ENCODE measurements at places on chromosomes 16 and 17. TPM values are rescaled to one million over a fixed set of nuclear protein-coding genes. Genes with fewer than 3 reads are reported as not detected.
A peak's percentile ranks its signal among the peaks of the same experiment; 100 is the strongest.

Gene NOG
- total RNA-seq, result 0.13 TPM

Gene BCL6B
- total RNA-seq, result 2.8 TPM

Gene TEX19
- total RNA-seq, result not detected

Gene KRTAP9-4
- total RNA-seq, result not detected

GRCh38 chr17:16255481-16255921, 38.5 kb downstream of the PIGL start:
- peak; percentile 65 for DNase-seq
- H3K36me3 ChIP-seq, result no peaks in the 10 kb centered on the region
- H3K4me1 ChIP-seq, result no peaks in the 10 kb centered on the region
- H3K4me3 ChIP-seq, result no peak overlapping the region

Gene FOXF1
- 0.69 TPM for total RNA-seq

Gene DPEP3
- 0.09 TPM for total RNA-seq

DNA sequence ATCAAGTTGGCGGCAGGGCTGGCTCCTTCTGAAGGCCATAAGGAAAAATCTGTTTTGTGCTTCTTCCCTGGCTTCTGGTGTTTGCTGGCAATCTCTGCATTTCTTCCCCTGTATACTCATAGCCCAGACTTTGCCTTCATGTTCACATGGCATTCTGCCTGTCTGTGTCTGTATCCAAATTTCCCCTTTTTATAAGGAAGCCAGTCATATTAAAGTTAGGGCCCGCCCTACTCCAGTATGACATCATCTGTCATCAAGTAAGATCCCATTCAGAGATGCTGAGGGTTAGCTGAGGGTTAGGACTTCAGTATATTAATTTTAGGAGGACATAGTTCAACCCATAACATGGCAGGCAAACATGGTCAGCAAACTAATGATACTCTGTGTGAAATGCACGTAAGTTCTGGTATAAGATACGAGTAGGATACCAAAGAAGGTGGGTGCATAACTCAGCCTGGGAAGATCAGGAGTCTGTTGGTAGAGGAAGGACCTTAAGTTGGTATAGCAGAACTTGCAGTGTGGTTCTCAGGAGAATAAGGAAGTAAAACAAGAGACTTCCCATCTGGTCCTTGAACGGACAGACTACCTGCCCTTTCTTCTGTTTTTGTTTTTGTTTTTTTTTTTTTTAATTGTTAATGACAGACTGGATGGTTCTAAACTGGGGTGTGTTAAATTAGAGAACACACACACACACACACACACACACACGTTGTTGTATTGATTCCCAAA, 13.9 kb downstream of the MAP2K6 start:
- peaks cover 17% of the 10 kb centered on the region for H3K4me1 ChIP-seq
- H3K4me3 ChIP-seq, result no peak overlapping the region
- DNase-seq, result no peak
- H3K27me3 ChIP-seq, result no peaks in the 10 kb centered on the region

DNA sequence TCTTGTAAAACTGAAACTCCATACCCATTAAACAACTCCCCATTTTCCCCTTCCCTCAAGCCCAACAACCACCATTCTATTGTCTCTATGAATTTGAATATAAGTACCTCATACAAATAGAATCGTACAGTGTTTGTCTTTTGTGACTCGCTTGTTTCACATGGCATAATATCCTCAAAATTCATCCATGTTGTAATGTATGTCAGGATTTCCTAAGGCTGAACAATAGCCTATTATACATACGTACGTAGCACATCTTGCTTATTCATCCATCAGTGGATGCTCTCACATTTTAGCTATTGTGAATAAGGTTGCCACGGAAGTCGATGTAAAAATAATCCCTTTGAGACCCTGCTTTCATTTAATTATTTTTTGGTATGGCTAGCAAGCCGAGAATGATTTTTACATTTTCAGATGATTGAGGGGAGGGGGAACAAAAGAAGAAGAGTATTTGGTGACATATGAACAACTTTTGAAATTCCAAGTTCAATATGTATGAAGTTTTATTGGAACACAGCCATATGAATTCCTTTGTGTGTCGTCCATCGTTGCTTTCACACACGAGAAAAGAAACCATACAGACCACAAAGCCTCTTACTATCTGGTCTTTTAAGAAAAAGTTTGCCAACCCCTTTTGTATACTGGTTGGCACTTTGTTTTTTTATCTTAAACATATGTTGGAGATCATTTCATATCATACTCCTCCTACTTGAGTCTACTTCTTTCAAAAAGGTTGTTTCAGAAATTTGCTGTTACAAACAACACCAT, 371.2 kb downstream of the NPIPA8 start:
- no peak overlapping the region for H3K27ac ChIP-seq
- no peak overlapping the region for H3K4me3 ChIP-seq
- H3K4me1 ChIP-seq, result no peaks in the 10 kb centered on the region
- H3K27me3 ChIP-seq, result no peaks in the 10 kb centered on the region
- H3K36me3 ChIP-seq, result no peaks in the 10 kb centered on the region

- H3K27me3 ChIP-seq, result no peaks in the 10 kb centered on the region
- H3K27ac ChIP-seq, result peak overlapping the region; percentile 19
- H3K4me1 ChIP-seq, result peaks cover 24% of the 10 kb centered on the region
- peaks cover 22% of the 10 kb centered on the region for H3K36me3 ChIP-seq
Measured at GRCh38 chr16:57260294-57260929, 15.4 kb downstream of the ARL2BP start.

GRCh38 chr16:74573622-74574021, 33.3 kb downstream of the GLG1 start:
- peaks cover 36% of the 10 kb centered on the region for H3K4me1 ChIP-seq
- H3K36me3 ChIP-seq, result no peaks in the 10 kb centered on the region
- DNase-seq, result no peak
- H3K4me3 ChIP-seq, result no peak overlapping the region
- H3K27ac ChIP-seq, result no peak overlapping the region
- H3K27me3 ChIP-seq, result no peaks in the 10 kb centered on the region

Gene MT1X
- total RNA-seq, result 427 TPM

DNA sequence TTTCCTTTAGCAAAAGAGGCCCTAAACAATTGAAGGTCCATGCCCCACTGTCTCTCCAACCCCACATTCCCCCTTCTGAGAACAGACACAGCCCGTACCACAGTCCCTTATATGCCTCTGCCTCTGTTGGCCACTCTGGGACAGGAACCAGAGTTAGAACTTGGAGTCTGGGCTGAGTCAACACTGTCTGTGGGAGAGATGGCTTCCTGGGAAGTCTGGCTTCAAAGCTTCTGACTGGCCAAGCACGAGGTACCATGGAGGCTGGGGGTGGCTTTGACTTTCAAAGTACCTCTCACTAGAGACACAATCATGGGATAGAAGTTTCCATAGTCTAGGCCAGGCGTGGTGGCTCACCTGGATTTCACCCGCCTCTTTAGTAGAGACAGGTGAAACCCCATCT, 14.9 kb upstream of the SPOP start:
- H3K27ac ChIP-seq, result no peak overlapping the region
- no peaks in the 10 kb centered on the region for H3K36me3 ChIP-seq
- no peaks in the 10 kb centered on the region for H3K4me1 ChIP-seq
- H3K27me3 ChIP-seq, result no peaks in the 10 kb centered on the region
- H3K4me3 ChIP-seq, result no peak overlapping the region
- no peak for DNase-seq

DNA sequence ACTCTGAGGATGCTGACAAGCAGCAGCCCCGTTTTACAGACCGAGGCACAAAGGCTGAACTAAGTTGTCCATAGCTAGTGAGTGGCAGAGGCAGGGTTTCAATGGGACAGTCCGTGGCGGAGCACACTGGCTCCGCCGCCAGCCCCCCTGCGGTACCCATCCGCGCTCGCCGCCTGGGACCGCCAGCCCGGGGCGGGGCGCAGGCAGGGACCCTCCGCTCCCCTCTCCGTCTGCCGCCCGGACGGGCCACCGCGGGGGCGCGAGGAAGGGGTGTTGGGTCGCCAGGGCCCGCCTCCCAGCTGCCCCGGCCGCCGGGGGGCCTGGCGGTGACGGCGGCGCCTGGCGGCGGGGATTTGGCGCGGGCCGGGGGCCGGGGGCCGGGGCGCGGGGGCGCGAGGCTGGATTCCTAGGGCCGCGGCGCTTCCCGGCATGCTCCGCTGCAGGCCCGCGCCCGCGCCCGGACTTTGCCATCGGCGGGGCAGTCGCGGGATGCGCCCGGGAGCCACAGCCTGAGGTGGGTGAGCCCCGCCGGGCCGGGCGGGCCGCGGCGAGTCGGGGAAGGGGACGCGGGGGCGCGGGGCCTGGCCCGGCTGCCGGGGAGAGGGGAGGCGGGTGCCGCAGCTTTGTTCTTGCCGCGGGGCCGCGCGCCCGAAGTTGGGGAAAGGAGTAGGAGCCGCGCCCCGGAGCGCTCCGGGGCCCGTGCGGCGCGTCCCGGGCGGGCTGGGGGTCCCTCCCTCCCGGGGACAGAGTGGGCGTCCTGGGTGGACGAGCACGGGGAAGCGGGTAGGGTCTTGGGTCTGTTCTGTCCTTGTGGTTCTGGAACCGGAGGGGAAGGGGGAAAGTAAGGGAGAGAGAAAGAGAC, at the start of gene TMEM98:
Gene TMEM98, plus strand, starts transcription at position 430 of the 862 bp plus-strand sequence. CDS start 3,376 bp downstream, outside the sequence.
- no peak within 1 kb of the TSS for H3K27ac ChIP-seq
- H3K4me3 ChIP-seq, result peak within 1 kb of the TSS; percentile 77
- H3K36me3 ChIP-seq, result no peaks in the 10 kb centered on the region
